ENCODE measurements at places on chromosomes 13 and 19. TPM values are rescaled to one million over a fixed set of nuclear protein-coding genes. Genes with fewer than 3 reads are reported as not detected.

Gene GPR12
- not detected for total RNA-seq

Gene BEST2
- total RNA-seq = not detected

Gene PEAK3
- total RNA-seq = not detected

Gene LIM2
- total RNA-seq = not detected

Gene OR7D2
- not detected for total RNA-seq

Gene LILRB3
- total RNA-seq = 0.72 TPM

- no peak overlapping the region for H3K4me3 ChIP-seq
- no peak for DNase-seq
- peaks cover 12% of the 10 kb centered on the region for H3K4me1 ChIP-seq
- no peaks in the 10 kb centered on the region for H3K27me3 ChIP-seq
- peaks cover 52% of the 10 kb centered on the region for H3K36me3 ChIP-seq
Measured at GRCh38 chr19:17103177-17103576, 27.6 kb downstream of the MYO9B start.

DNA sequence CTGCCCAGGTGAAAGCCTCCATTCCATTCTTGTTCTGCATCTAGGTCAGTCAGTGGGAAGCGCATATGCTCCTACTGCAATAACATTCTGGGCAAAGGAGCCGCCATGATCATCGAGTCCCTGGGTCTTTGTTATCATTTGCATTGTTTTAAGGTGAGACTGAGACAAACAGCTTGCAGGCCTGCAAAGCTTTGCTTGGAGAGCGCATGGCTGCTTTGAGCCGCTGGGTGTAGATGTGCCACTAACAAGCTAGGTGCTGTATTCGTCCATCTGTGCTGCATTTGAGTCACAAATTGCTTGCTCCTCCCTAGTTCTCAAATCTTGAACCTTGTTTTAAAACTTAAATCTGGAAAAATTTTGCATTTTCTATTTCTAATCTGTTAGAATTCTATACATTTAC lies 219.1 kb downstream of the LMO7 start:
- no peak for DNase-seq
- no peaks in the 10 kb centered on the region for H3K27me3 ChIP-seq
- H3K4me3 ChIP-seq = no peak overlapping the region

DNA sequence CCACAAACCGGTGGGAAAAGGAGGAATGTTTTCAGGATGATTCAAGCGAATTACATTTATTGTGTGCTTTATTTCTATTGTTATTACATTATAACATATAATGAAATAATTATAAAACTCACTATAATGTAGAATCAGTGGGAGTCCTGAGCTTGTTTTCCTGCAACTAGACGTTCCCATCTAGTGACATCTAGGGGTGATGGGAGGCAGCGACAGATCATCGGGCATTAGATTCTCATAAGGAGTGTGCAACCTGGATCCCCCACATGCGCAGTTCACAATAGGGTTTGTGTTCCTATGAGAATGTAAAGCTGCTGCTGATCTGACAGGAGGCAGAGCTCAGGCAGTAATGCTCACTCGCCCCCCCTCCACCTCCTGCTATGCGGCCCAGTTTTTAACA lies 54.5 kb downstream of the SPTBN4 start:
- no peak overlapping the region for H3K4me3 ChIP-seq
- DNase-seq = peak; percentile 38
- H3K36me3 ChIP-seq = no peaks in the 10 kb centered on the region

GRCh38 chr13:36329361-36329760 lies 16.8 kb downstream of the SPART start:
- H3K36me3 ChIP-seq = peaks cover 13% of the 10 kb centered on the region
- H3K4me3 ChIP-seq = no peak overlapping the region
- H3K4me1 ChIP-seq = no peaks in the 10 kb centered on the region

- H3K36me3 ChIP-seq = no peaks in the 10 kb centered on the region
- no peaks in the 10 kb centered on the region for H3K27me3 ChIP-seq
Measured at GRCh38 chr13:54884682-54885081, 1856.1 kb downstream of the OLFM4 start.

DNA sequence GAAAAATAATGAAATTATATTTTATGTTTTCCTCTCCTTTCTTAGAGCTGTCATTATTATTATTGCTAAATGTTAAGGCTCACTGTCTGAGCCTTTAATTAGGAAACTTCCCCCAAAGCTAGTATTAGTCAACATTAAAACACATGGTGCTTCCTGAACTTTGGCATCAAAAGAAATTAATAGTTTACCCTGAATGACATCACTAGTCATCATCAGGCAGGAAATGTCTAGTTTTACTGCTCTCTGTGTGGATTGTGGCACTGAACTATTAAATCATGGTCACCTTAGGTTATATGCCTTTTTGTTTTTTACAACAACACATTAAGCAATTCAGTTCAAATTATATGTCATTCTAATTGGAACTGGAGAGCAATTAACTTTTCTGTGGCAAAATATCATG lies 595.5 kb downstream of the SLITRK1 start:
- H3K4me3 ChIP-seq = no peak overlapping the region
- H3K36me3 ChIP-seq = no peaks in the 10 kb centered on the region
- no peaks in the 10 kb centered on the region for H3K27me3 ChIP-seq
- H3K4me1 ChIP-seq = no peaks in the 10 kb centered on the region
- H3K27ac ChIP-seq = no peak overlapping the region

- peak overlapping the region; percentile 83 for H3K27ac ChIP-seq
- peak overlapping the region; percentile 5 for H3K4me3 ChIP-seq
Measured at GRCh38 chr19:29831686-29832085, 19.9 kb downstream of the CCNE1 start.

- no peak for DNase-seq
- no peak overlapping the region for H3K27ac ChIP-seq
- no peak overlapping the region for H3K4me3 ChIP-seq
- no peaks in the 10 kb centered on the region for H3K36me3 ChIP-seq
- H3K27me3 ChIP-seq = no peaks in the 10 kb centered on the region
- no peaks in the 10 kb centered on the region for H3K4me1 ChIP-seq
Measured at GRCh38 chr13:93437081-93437480, 210.5 kb downstream of the GPC6 start.

GRCh38 chr13:30464496-30465342 lies 1.0 kb downstream of the HMGB1 start:
- peak overlapping the region; percentile 73 for H3K4me3 ChIP-seq
- no peaks in the 10 kb centered on the region for H3K27me3 ChIP-seq
- H3K36me3 ChIP-seq = no peaks in the 10 kb centered on the region
- H3K4me1 ChIP-seq = peaks cover 14% of the 10 kb centered on the region
- DNase-seq = peak; percentile 72

- H3K4me3 ChIP-seq = no peak overlapping the region
- H3K27me3 ChIP-seq = no peaks in the 10 kb centered on the region
- H3K27ac ChIP-seq = no peak overlapping the region
- no peak for DNase-seq
- no peaks in the 10 kb centered on the region for H3K4me1 ChIP-seq
- peaks cover under 1% of the 10 kb centered on the region for H3K36me3 ChIP-seq
Measured at GRCh38 chr19:5890099-5890498, 13.5 kb downstream of the NDUFA11 start.

GRCh38 chr19:10593820-10594637 lies 6.9 kb upstream of the AP1M2 start:
- no peak overlapping the region for H3K27ac ChIP-seq
- H3K4me3 ChIP-seq = no peak overlapping the region
- DNase-seq = no peak
- no peaks in the 10 kb centered on the region for H3K36me3 ChIP-seq

GRCh38 chr13:44921931-44922758 lies 67.1 kb downstream of the NUFIP1 start:
- no peak overlapping the region for H3K27ac ChIP-seq
- H3K36me3 ChIP-seq = no peaks in the 10 kb centered on the region
- no peak overlapping the region for H3K4me3 ChIP-seq
- no peaks in the 10 kb centered on the region for H3K27me3 ChIP-seq
- H3K4me1 ChIP-seq = peaks cover 5% of the 10 kb centered on the region

All from T-cell (primary cell).